B cell (primary cell): ENCODE measurements at places on chromosomes 2 and 18. TPM values are rescaled to one million over a fixed set of nuclear protein-coding genes. Genes with fewer than 3 reads are reported as not detected.

TMEM163 gene
- total RNA-seq = 5.6 and 6.2 TPM in 2 replicates

DNA sequence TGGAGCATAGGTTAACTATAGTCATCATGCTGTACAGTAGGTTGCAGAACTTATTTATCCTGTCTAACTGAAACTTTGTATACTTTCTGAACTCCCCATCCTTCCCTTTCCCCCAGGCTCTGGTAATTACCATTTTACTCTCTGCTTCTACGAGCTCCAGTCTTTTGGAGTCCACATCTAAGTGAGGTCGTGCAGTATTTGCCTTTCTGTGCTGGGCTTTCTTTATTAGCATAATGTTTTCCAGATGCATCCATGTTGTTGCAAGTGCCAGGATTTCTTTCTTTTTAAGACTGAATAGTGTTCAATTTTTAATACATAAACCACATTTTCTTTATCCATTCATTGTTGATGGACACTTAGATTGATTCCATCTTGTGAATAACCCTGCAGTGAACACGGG, 464.1 kb downstream of the TGIF1 start:
- DNase-seq = no peak

DNA sequence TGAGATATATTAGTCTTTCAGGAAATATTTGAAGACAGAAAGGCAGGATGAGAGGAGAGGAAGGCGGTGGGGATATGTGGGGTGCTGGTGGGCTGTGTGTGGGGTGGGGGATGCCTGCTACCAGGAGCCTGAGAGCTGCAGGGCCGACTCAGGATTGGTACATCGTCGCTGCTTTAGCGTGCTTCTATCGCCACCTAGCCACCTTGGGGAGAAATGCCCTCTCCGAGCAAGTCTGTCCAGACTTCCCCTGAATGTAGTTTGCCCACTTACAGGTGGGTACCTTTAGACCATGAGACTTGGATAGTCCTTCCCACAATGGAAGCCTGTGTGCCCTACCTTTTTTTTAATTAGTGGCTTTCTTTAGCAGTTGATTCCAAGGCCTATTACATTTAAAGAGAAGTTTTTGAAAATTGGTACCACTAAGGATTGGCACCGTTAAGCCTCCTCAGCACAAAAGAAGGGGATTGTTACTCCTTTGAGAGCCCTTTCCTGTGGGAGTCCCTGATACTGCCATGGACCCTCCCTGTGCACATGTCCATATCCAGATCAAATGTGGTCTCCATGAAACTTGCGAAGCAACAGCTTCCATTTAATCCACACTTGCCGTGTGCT, 114.1 kb upstream of the NDUFV2 start:
- DNase-seq = peak; percentile 76

GREB1 gene
- total RNA-seq = 0.34 and 0.39 TPM in 2 replicates

SANBR gene
- total RNA-seq = 6.6 and 7.4 TPM in 2 replicates

- DNase-seq = no peak
Observed at GRCh38 chr2:133271105-133271504, 297.2 kb downstream of the NCKAP5 start.

- DNase-seq = no peak
Observed at GRCh38 chr2:40470822-40471813, 19.2 kb upstream of the SLC8A1 start.

DNA sequence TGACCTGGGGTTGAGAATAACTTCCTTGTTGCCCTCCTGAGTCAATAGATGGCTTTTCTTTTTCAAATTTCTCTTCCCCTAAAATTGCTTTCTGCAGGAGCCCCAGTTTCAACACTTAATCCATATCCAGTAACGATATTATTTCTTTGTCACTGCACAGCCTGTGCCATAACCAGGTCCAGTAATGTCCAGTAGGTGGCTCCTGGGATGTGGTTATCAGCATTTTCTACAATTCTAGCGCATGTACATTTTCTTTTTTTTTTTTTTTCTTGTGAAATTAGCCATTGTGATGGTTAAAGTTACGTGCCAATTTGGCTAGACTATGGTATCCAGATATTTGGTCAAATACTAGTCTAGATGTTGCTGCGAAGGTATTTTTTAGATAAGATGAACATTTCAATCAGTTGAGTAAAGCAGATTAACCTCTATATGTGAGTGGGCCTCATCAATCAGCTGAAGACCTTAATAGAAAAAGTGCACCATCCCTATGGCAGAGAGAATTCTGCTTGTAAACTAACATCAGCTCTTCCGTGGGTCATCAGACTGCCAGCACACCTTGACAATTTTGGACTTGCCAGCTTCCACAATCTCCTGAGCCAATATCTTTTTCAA, 72.9 kb upstream of the SCG2 start:
- DNase-seq = no peak

GRCh38 chr2:234290671-234291070, 206.2 kb downstream of the ARL4C start:
- peak; percentile 86 for DNase-seq

DNA sequence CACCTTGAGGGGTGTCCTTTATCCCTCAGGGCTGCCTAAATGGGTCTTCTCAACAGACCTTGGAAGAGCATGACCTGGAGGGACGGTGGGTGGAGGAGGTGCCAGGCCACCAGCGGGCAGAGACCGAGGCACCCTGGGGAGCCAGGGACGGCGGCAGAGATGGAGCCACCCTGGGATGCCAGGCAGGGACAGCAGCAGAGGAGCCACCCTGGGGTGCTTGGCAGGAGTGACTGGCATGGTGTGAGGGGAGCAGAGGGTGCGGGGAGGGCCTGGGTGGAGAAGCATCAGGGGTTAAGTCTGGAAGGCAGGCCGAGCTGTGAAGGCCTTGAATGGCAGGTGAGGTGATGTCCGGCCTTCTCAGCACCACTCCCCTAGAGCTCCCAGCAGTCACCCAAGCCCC, 56.1 kb downstream of the CIB4 start:
- no peak for DNase-seq

DDX18 gene
- 94.7 and 98.0 TPM in 2 replicates for total RNA-seq

DNA sequence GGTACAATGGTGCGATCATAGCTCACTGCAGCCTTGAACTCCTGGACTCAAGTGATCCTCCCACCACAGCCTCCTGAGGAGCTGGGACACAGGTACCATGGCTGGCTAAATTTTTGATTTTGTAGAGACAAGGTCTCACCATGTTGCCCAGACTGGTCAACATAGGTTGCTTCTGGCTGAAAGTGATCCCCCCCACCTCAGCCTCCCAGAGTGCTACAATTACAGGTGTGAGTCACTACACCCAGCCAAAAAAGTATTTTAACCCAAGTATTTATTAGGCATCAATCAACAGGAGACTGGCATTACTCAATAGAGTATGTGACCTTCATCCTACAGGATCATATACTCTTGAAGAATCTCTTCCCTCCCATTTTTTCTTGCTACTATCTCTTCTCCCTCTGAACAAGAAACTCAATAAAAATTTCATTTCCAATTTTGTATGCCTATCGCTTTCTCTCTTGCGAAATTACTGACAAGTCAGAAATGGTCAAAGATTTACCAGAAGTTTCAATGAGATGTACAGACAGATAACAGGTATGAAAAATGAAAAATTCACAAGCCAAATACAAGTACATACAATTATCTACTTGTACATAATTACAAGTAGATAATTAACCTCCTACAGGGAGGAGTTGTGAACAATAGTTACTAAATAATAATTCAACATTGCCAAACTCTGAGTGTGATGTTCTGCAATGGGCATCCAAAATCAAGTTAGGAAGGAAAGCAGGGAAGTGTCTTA, 34.9 kb upstream of the CCNT2 start:
- DNase-seq = no peak

DNA sequence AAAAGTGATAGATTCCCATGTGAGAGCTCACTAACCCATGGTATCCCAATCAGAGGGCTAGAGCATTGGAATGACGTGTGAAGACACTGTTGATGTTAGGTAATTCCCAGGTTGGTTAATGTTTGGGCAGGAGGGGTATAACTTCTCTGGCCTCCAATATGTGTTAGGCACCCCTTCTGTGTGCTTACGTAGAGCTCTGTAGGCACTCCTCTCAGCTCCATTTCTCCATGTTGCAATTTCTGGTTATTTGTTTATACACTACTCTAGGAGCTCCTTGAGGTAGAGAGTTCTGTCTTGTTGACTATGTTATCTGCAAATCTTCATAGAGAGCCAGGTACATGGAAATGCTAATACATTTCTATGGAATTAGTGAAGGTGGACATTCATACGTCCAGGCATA, 153.5 kb downstream of the RPIA start:
- no peak for DNase-seq

HDAC4 gene
- total RNA-seq = 46.0 and 48.4 TPM in 2 replicates

GRCh38 chr2:25740810-25741381, 67.5 kb upstream of the DTNB start:
- no peak for DNase-seq

TOGARAM2 gene
- total RNA-seq = 0.25 and 0.58 TPM in 2 replicates

GRCh38 chr18:34322365-34323289, 97.9 kb upstream of the NOL4 start:
- no peak for DNase-seq

- no peak for DNase-seq
Observed at GRCh38 chr2:121321476-121321875, 36.5 kb upstream of the TFCP2L1 start.

HOXD12 gene
- not detected in 2 replicates for total RNA-seq

DNA sequence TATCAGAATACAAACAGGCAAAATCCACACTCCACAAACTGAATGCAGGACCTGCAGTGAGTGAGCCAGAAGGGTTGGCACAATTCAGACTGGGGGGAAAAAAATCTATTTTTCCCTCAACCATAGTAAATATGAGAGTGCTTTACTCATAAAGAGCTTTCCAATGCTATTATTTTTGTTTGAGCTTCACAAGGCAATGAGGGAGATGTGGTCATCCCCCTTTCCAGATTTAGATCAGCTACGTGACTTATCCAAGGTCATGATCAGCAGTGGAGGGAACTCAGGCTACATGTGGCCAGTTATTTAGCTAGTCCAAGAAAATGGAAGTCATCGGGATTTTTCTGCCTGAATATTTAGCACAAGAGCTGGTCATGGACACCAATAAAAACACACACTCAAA, 120.4 kb upstream of the KLF7 start:
- DNase-seq = no peak

DNA sequence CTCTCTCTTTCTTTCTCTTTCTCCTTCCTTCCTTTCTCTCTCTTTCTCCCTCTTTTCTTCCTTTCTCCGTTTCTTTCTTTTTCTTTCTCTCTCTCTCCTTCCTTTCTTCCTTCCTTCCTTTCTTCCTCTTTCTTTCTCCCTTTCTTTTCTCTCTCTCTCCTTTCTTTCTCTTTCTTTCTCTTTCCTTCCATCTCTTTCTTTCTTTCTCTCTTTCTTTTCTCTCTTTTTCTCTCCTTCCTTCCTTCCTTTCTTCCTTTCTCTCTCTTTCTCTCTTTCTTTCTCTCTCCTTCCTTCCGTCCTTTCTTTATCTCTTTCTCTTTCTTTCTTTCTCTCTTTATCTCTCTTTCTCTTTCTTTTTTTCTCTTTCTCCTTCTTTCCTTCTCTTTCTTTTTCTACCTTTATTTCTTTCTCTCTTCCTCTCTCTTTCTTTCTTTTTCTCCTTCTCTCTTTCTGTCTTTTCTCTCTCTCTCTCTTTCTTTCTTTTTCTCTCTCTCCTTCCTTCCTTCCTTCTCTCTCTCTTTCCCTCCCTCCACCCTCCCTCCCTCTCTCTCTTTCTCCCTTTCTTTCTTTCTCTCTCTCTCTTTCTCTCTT, 32.3 kb upstream of the ODC1 start:
- no peak for DNase-seq

DNA sequence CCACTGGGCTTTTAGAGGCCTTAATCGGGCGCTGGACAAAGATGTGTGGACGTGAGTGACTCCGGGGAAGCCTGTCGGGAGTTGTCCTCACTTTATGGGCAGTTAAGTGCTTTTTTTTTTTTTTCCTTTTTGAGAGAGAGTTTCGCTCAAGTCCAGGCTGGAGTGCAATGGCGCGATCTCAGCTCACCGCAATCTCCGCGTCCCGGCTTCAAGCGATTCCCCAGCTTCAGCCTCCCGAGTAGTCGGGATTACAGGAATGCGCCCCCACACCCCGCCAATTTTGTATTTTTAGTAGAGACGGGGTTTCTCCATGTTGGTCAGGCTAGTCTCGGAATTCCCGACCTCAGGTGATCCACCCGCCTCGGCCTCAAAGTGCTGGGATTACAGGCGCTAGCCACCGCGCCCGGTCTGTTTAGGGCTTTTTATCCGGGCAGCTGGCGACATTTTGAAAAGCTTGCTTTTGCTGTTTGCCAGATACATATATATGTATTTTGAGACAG, 1.5 kb downstream of the MSH6 start:
- DNase-seq = no peak

GRCh38 chr2:84931384-84931821, 25.9 kb downstream of the TMSB10 start:
- DNase-seq = no peak

GRCh38 chr2:65688141-65688886, 255.9 kb upstream of the SPRED2 start:
- no peak for DNase-seq

- no peak for DNase-seq
Observed at GRCh38 chr2:235085476-235085875, 133.7 kb downstream of the SH3BP4 start.

GRCh38 chr2:165582409-165582808, 112.9 kb downstream of the CSRNP3 start:
- no peak for DNase-seq

- DNase-seq = no peak
Observed at GRCh38 chr2:26471766-26472706, 5.9 kb downstream of the OTOF start.

HTRA2 gene
- 52.2 and 52.8 TPM in 2 replicates for total RNA-seq

DNAH7 gene
- 0.05 TPM in 1 of 2 replicates, not detected in the other for total RNA-seq

DNA sequence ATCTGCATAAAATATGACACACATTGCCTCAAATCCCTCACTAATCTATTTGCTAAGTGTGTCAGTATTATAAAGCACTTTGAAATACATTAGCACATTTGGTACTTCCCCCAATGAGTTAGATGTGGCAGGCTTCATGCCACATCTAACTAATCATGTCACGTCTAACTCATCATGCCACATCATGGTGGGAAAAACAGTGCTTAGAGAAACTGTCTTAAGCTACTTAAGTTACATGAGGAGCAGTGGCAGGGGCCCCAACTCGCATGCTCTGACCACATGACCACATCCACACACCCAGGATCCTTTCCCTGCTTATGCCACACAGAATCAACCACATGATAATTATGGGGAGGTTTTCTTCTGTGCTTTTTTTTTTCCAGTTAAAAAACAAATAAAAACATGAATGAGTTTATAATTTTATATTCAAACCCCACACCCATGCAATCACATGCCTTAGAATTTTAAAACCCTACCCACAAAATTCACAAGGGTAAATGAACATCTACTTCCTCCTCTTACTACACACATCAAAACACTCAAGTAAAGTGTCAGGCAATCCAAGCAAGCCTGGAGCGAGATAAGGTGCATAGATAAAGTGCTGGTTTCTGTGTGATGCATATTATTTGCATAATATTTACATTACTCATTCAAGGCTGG, 1.6 kb downstream of the ABCA12 start:
- DNase-seq = no peak

DNA sequence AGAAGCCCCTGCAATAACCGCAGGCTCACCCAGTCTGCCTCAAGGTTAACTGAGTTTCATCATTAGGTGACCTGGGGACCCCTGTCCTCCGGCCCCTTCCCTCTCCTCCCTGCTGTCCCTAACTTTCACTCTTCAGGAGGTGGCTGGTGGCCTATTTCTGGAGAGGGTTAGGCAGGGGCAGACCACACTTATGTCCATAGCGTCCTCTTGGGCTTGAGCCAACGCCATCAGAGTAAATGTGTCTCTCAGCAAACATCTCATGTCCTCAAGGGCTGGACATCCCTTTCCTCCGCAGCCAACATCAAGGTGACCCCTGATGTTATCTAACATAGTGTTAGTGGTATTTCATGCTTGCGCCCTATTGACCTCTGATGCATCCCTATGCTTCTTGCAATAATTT, 114.8 kb downstream of the BCL11A start:
- no peak for DNase-seq
